ENCODE measurements at places on chromosomes 7 and 10.

DNA sequence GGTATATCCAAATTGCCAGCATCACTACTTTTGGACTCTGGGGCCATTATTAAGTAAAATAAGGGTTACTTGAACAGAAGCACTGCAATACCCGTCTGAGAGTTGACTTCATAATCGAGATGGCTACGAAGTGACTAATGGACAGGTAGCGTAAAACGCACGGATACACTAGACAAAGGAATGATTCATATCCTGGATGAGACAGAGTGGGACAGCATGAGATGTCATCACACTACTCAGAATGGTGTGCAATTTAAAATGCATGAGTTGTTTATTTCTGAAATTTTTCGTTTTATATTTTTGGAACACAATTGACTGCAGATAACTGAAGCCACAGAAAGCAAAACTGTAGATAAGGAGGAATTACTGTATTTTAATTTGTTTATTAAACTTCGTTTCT, 421.5 kb upstream of the LRGUK start:
- DNase-seq = no peak

DNA sequence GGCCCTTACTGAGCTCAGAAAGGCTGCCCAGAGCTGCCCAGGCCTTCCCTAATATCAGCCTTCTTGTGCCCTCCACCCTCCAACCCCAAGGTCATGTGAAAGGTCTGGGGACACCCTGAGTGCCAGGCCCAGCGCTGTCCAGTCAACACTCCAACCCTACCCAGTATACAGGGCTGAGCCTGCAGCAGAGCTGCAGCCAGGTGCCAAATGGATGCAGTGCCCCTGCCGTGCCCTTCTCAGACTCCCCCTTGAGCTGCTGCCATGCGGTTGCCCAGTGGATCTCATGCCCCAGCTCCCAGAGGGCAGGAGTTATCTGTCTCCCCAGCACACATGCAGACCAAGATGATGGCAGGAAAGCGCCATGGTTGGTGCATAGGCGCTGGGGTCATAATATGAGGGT, 61.5 kb downstream of the ZMIZ1 start:
- DNase-seq = no peak

DNA sequence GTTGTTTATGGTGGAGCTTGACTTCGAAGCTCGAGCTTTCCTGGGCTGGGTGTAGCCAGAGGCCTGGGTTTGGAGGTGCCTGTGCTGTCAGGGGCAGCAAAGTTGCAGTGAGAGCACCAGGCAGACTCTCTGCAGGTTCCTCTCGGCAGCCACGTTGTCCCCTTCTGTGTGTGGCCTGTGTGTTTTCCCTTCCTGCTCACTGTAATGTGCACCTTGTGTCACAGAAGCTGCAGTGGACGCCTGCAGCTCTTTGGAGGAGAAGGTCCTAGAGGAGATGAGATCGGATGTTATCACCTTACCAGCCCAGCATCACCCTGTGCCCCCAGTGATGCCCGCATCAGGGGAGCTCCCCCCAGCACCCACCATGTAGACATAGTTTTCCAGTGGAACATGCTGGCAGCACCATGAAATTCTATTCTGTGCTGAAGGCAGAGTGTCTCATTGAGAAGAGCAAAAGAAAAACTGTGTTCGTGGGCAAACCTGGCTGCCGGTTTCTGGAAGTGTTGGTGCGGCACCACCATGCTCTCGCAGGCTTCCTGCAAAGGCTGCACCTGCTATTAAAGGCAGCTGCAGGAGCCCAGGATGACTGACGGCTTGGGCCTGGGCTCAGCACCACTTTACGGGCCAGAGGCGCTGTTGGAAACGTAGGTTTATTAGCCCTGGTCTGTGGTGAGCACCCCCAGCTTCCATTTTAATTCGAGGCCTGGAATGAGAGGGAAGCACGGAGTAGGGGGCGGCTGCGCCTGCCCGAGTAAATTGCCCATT, 609.8 kb upstream of the FOXK1 start:
- no peak for DNase-seq

DNA sequence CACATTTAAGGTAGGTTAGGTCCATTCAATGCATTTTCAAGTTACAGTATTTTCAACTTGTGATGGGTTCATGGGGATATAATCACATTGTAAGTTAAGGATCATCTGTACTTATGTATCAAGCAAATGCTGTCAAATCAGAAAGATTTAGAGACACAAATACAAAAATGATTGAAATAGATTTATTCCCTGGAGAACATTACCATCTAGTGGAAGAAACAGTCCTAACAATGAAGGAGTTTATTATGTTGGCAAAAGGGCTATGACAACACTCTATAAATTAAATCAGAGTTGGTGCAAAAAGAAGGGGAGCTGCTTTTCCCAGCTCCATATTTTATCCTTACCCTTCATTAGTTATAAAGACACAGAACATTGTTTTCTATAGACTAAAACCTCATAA, 69.0 kb downstream of the PRSS58 start:
- peak; percentile 55 for DNase-seq

DNA sequence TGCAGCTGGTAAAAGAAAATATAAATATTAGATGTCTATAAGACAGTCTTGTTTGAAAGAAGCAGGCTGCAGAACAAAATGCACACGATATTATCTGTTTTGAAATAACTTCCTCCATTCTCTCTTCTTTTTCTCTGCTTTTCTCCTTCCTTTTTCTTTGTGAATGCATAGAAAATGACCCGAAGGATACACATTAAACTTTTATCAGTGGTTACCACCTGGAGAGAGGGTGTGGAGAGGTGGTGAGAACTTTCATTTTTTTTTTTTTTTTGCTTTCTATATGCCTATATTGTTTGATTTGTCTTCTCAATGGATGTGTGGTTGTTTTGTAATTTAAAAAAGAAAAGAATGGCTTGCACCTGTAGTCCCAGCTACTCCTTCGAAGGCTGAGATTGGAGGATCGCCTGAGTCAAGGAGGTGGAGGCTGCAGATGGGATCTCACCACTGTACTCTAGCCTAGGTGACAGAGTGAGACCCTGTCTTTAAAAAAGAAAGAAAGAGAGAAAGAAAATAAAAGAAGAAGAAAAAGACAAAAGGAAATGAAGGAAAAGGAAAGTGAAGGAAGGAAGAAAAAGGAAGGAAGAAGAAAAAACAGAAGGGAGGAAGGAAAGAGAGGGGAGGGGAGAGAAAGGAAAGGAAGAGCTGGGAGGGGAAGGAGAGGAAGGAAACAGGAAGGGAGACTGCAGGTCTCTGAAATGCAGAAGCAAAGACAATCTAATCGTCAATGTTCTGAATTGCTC, 64.4 kb downstream of the SAMD9 start:
- DNase-seq = no peak

DNA sequence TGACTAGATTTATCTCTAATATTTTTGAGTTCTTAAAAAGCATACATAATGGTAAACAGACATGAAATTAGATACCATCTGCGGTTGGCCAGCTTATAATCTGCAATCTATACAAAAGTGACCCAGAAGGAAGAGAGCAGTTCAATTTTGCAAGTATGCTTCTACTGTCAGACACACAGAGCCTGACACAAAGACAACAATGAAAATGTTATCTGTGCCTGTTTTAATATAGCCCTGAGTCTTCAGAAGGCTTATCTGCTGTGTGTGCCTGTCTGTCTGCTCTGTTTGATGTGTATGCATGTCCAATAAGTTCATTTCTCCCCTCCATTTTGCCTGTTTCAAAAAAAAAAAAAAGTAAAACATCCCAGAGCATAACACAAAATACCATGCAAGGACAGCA, 73.3 kb upstream of the FHIP2A start:
- DNase-seq = no peak
